Activated CD8-positive, alpha-beta memory T cell treated with anti-CD3 and anti-CD28 coated beads for 48 hours (primary cell): ENCODE measurements at places on chromosomes 1 and 21.

- no peak for DNase-seq
Measured at GRCh38 chr1:147243841-147244240, 1.4 kb downstream of the CHD1L start.

GRCh38 chr21:42988236-42988965 is 14.0 kb downstream of the PKNOX1 start:
- no peak for DNase-seq

GRCh38 chr1:7954683-7955082 is 6.8 kb upstream of the PARK7 start:
- DNase-seq: no peak

DNA sequence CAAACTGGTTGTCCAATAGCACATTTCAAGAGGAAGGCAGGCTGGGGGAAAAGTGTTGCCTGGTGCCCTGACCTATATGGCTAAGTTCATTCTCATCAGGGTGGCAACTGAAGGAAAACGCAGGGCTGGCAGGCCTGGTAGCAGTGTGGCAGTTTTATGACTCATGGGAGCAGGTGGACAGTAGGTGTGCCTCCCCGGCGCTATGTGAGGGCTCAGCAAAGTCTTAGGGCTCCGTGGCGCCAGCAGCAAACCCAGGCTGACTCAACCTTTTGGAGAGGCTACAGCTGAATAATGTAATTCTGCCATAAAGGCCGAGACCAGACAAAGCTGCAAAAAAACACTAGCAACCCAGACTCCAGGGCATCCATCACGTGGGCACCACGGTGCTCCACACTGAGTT is 23.6 kb downstream of the GADD45A start:
- no peak for DNase-seq

- DNase-seq: no peak
Measured at GRCh38 chr1:82446955-82447354, 646.2 kb downstream of the ADGRL2 start.

- DNase-seq: peak; percentile 19
Measured at GRCh38 chr1:43549921-43550597, 19.4 kb downstream of the PTPRF start.

GRCh38 chr1:229035748-229036082 is 235.2 kb upstream of the RAB4A start:
- no peak for DNase-seq

DNA sequence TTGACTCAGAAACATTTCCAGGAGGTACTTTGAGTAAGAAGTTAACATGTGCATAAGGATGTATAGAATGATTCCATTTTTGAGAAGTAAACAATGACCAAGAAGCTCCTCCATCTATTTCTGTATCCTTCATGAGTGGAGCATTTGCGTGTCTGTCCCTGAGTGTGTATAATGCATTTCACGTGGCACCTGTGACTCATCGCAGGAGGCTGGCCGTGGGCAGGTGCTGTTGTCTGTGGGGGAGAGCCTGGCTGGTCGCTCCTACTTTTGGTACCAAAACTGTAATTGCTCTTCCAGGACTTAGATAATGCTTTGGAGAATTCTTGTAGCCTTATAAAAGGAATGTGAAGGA is 16.5 kb downstream of the SLC37A1 start:
- DNase-seq: no peak

GRCh38 chr1:215888159-215888558 is 321.1 kb downstream of the KCTD3 start:
- no peak for DNase-seq

- no peak for DNase-seq
Measured at GRCh38 chr1:67138813-67139499, 4.2 kb upstream of the C1orf141 start.

- no peak for DNase-seq
Measured at GRCh38 chr21:41369920-41370839, 8.4 kb downstream of the MX2 start.

DNA sequence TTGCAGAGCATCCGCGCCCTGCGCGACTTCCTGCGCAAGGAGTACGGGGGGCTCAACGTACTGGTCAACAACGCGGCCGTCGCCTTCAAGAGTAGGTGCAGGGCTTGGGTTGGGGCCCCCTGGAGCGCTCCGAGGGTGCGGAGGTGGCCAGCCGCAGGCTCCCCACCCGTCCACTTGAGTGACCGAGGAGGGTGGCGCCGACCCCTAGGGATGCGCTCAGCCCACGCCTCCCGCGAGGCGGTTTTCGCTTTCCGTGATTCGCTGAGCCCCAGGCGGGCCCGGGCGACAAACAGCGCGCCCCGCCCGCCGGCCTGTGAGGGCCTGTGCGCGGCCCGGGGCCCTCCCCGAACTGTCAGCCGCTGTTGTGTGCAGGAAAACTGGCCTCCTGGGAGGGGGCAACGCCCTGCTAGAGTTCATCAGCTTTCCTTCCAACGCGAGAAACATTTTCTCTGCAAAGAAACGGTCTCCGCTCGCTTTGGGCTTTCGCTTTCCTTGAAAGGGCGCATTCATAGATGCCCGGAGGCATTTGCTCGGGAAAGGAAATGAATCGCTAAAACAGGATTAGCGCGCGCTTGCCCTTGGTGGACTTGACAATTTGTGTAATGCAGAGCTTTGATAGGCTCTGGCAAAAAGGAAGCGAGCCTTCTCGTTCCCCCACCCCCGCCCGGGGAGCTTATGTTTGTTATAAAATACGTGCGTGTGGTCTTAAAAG is 668 bp downstream of the CBR3 start:
- DNase-seq: no peak

DNA sequence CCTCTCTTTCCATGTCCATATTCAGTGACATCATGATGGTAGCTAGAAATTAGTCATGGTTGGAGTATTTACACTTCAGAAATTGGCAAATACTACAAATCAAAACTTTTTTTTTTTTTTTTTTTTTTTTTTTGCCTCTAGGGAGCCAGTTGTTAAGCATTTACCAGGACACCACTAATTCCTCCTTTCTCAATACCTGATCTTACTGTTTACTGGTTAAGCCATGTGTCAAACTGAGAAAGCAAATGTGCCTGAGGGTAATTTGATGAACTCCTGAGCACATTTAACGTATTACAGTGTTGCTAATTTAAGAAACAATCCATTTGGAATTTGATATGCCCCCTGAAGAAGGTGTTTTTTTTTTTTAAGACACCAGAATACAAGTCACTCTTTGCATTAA is 94.4 kb downstream of the DNM3 start:
- DNase-seq: no peak

DNA sequence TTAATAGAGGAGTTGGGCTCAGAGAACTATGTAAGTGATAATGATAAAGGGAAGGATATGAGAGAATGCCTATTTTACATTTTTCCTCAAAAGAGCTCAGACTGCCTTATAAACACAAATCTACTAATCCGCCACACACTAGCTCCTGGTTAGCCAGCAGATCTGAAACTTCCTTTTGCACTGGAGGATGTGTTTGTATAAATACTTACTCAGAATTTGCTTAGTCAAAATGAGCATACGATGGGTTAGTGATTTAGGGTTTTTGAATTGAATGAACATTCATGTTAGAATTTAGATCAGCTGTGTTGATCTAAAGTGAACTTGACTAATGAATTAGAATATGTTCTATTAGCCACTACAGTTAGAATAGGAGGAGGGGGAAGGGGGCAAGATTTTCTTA is 9.1 kb upstream of the IER5 start:
- DNase-seq: no peak

DNA sequence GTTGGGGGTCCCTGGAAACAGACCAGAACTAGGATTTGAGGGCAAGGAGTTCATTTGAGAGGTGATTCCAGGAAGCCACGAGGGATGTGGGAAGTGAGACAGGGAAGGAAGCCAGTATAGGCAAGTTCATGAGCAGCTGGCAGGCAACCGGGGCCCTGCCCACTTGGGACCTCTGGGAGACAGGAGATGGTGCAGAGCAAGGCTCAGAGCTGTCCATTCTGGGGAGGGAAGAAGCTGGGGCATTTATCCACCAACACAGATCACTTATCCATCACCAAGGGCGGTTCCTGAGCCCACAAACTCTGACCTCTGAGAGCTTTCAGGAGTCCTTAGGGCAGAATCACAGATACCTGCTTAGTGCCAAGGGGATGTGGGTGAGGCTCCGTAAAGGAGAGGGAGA is 16.8 kb downstream of the EDN2 start:
- no peak for DNase-seq
